ENCODE measurements at places on chromosomes 3 and 15.

DNA sequence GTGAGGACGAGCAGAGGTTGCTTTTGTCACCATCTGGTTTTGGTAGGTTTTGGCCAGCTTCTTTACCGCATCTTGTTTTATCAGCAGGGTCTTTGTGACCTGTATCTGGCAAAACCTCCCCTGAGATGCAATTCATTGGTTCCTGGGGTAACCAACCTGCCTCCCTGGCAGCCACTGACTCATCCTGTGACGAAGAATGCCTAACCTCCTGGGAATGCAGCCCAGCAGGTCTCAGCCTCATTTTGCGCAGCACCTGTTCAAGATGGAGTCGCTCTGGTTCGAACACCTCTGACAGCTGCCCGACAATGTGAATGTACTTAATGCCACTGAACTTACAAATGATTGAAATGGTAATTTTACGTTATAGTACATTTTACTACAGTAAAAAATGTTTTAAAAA is 6.8 kb upstream of the ADAMTS17 start:
- no peak for DNase-seq

DNA sequence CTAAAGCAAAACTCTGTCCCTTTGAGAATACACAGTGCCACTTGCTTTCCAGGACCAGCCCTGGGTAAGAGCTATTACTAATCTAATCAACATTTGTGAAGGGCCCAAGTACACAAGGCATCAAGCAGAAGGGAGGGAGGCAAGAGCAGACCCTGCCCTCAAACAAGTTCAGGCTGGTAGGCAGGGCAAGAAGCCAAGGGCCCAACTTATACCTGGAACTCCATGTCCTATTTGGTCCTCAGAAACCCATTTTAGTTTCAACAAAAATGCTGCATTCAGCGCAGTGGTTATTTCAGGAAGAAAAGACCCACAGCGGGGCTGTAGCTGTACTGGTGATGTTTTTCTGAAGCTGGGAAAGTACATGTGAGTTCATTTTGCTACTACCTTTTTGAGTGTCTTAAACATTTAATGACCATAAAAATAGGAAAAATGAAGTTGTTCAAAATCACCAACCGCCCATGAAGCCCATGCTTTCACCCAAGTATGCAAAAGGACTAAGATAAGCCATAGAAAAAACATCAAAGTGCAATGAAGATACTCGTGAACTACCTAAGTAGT is 2.8 kb downstream of the RPS17 start:
- DNase-seq: no peak

DNA sequence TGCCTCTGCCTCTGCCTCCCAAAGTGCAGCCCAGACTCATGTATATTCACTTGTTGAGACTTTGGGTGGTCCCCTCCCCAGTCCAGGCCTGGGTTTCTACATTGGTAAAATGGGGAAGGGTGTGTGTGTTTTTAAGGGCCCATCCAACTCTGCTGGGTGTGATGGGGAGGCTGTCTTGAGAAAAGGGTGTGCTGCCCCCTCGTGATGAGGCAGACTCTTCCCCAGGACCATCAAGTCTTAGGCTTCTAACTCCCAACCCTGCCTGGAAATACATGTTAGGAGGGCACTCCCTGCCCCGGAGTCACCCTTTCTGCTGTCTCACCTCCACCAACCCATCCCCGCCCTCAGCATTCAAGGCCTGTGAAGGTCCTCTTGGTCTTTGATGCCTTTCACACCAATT is 4.4 kb upstream of the PTPN23 start:
- DNase-seq: no peak

GRCh38 chr15:56176996-56177395 is 66.7 kb downstream of the RFX7 start:
- DNase-seq: no peak

GRCh38 chr3:51510996-51511395 is 11.2 kb upstream of the DCAF1 start:
- DNase-seq: no peak
